NCI-H1930 (cell line): ENCODE measurements at places on chromosomes 1 and 21.

DNA sequence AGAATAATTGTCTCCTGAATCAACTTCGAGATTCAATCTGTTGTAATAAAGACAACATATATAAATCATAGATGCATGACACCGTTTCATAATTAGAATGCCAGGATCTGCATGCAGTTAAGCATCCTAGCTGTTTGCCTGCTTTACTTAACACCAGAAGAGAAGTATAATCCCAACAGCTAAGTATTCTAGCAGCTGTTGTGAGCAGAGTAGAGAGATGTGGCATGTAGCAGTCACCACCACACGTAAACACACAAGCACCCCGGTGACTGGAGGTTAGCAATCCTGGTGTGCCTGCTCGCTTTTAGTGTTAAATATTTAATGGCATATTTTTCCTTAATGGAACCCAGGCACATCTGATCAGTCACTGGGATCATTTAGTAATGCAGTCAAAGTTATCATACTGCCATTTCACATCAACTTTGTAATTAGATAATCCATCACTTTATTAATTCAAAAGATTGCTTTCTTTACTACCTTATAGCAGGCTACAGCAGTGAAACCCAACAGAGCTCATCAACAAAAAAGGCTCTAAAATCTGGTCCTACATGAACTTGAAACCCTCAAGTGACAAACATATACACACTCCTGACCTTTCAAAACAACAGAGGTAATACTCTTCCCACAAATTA lies 187.9 kb downstream of the SMYD3 start:
- no peak for DNase-seq

- no peak for DNase-seq
These were observed 16.3 kb upstream of the EPRS1 start for GRCh38 chr1:220062629-220063028.

GRCh38 chr1:77056525-77056924 lies 162.7 kb downstream of the PIGK start:
- no peak for DNase-seq

DNA sequence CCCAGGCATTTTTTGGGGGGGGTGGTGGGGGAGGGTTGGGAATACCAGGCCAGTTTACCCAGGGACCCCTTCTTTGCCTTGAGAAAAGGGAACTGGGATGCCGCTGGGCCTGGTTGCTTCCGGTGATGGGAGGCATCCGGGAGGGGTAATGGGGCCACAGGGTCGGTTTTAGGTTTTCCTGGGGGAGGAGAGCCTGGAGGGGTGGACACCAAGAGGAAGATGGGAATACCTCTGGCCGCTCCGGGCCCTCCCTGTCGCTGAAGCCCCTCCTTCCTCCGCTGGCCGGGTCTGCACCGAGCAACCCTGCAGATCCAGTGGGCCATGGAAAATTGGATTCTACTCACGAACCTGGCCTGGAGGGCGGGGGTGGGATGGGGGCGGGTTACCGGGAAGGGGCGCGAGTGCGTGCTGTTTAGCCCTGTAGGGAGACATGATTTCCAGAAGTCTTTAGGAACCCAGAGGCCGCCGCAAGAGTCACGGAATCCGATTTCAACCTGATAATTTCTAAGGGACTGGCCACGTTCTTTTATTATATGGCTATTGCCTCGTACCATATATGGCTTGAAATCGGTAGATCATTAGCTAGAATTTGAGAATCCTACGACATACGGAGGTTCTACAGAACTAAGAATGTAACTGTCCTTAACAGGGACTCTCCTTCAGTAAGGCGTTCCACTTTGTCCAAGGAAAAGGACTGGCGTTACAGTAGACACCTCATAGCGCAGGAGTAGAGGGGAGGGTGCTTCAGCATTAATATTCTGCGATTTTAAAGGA lies 749 bp downstream of the AKIRIN1 start:
- DNase-seq: no peak

DNA sequence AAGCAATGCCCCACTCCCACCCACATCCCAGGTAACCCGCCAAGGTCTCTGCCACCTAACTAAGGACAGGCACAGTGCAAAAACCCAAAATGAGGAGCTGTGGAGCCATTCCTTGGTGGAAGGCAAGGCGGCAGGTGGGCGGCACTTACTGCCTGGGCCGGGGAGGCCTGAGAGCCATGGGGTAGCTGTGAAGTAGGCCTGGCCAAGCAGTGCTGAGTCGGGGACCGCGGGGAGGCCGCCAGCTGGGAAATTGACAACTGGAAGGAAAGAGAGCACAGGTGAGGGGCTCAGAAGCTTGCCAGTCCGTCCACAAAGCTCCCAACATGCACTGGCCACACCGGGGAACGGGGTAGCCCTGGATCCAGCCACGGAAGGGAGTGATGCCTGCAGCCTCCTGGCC lies 85.3 kb downstream of the NPHP4 start:
- no peak for DNase-seq

DNA sequence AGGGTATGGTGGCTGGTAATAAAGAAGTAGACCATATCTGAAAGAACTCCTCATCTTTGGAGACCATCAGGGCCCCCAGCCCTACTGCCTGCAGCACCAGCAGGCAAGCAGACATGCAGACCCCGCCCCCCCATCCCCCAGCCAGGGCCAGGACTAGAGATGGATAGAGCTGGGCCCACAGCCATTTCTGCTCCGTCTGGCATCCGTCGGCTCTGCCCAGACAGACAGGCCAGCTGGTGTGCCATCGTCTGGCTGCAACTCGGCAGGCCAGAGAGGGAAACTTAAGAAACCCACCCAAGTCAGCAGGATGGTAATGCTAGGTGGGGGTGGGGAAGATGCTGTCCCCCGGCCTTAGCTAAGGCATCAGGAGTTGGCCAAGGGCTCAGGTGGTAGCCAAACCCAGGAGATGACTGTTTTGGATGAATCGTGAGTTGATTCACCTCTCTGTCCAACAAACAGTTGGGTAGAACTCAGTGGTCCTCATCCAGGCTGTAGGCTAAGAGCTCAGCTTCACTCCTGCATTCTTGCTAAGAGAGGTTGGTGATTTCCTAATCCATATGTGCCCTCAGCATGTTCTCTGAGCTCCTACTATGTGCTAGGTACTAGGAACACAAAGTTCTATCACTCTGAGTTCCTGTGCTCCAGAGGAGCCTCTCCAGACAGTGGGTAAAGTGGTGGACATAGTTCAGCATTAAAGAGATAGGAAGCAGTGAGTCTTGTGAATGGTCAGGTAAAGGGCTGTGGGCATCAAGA lies 23.2 kb upstream of the TMEM222 start:
- no peak for DNase-seq

DNA sequence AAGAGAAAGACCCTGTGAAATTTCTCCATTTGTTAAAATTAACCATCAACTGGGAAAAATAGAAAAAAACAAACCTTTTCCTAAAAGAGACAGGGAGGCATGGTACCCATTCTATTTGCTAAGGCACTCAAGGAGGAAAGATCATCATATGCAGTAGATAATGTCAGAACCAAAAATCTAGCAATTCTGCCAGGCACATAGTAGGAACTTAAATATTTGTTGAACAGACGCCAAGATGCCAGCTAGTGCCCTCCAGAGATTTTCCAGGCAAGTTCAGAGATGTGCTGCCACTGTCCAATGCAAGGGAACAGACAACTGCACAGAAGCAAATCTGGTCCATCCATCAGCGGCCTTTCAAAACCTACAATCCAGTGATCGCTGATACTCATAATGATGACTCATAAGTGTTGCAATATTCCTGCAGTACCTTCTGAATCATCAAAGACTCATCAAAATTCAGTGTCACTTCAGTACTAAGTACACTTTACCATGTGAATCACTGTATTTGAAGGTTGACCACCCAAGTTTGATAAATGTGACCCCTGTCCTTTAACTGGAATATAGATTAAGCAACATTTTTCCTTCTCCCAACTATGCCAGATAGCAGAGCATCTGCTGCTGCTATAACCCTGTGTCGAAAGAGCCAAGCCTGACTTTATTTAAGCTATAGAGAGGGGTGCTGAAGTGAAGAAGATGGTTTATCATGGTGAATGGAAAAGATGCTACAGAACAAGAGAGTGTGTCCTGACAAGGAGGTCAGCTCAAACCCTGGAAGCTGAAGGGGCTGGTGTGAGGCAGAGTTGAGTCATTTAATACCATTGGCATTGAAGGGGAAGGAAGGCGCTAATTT lies 99.1 kb downstream of the MT1HL1 start:
- DNase-seq: no peak
